ENCODE measurements at places on chromosomes 3 and 15.

DNA sequence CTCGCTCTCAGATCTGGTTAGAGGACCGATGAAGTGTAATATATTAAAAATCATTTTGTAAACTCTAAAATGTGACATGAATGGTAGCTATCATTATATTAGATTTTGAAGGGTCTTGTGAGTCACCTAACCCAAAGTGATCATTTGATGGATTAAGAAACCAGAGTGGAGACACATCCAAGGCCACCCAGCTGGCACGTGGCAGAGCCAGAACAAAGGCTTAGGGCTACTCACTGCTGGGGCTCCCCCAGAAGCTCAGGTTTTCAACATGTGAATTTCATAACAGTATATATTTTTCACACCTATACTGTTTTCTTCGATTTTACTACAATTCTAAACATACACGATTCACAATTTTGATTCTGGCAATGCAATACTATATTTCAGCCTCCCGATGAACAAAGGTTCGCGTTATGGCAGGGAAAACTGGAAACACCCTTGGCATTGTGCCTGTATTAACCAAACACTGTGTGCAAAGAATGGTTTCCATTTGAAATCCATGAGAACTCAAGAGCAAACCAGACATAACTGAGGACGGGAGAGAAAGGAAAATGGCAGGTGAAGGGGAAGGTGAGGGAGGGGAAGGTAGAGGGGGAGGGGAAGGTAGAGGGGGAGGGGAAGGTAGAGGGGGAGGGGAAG, 88.9 kb downstream of the ADAMTS17 start:
- no peak for DNase-seq

GRCh38 chr3:123152687-123153086, 49.1 kb upstream of the SEC22A start:
- DNase-seq: no peak

- no peak for DNase-seq
These were observed 50.8 kb downstream of the RFTN1 start for GRCh38 chr3:16462679-16463078.

- no peak for DNase-seq
These were observed 12.1 kb upstream of the THSD4 start for GRCh38 chr15:71103102-71103676.

- DNase-seq: no peak
These were observed 49.2 kb downstream of the HDGFL3 start for GRCh38 chr15:83158393-83158792.

DNA sequence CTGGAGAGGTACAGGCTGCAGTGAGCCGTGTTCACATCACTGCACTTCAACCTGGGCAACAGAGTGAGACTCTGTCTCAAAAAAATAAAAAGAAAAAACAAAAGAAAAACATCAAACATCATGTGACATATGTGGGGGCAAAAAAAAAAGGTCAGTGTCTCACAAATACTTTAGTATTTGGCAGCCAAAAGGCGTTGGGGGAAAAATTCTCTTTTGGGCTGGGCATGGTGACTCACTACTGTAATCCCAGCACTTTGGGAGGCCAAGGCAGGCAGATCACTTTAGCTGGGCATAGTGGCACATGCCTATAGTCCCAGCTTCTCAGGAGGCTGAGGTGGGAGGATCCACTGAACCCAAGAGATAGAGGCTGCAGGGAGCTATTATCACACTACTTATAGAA, 47.6 kb downstream of the TMCC1 start:
- DNase-seq: no peak

DNA sequence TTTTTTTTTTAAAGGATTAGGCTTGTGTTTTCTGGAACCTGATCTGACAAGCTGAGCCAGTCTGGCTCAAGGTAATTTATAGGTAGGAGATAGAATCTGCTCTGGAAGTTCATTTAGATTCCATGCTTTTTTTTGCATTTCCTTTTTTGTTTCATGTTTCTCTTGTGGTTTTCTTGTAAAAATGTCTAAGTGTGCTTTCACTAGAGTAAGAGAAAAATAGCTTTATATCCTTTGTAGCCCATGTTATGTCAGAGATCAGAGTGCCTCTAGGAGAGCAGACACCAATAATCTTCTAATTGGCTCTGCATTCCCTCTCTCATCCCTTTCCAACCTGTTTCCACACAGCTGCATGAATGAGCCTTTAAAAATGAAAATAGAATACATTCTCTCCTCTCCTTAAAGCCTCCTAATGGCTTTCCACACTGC, 389.8 kb upstream of the KCNMB2 start:
- DNase-seq: no peak

DNA sequence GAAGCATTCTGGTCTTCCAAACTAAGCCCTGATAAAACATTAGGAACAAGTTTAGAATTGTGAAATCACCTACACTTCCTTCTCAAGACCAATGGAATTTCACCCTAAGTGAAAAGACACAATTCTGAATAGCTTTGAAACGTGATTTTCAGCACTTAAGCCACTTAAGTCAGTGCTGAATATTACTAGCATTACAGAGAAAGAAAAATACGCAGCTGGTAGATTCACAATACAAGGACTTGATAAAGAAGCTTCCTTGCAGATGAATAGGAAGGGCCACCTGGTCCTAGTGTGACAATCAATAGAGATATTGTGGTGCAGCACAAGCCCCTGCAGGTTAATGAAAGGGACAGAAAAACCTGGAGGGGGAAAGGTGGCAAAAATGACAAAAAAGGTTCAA, 353.1 kb upstream of the ALCAM start:
- no peak for DNase-seq

- DNase-seq: no peak
These were observed 378.2 kb upstream of the ROBO2 start for GRCh38 chr3:76661527-76662250.

GRCh38 chr3:108125550-108126071, 34.8 kb upstream of the CD47 start:
- DNase-seq: peak; percentile 29

- no peak for DNase-seq
These were observed 9.6 kb downstream of the MCM2 start for GRCh38 chr3:127607675-127608361.

DNA sequence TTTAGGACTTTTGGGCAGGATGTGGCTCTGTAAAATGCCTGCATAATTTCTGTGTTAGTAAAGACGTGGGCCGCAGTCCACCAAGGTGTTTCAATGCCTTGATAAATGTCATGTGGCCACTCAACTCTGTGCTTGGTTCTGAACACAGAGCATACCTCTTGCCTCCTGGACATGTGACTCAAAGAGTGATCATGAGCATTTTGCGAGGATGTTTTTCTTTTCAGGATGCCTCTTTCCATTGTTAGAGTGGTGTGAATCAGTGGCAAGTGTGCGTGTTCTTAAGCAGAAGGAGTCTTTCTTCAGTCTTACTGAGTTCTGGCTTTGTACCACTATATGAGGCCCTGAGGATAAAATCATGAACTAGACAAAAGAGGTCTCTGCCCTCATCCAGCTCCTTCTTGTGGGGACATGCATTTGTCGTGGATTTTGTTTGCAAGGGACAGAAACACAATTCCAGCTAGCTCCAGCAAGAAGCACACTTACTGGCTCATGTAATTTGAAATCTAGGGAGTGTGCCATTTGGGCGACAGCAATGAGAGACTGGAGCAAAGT, 363.4 kb downstream of the LRTM1 start:
- DNase-seq: no peak

- no peak for DNase-seq
These were observed 618 bp upstream of the MON1A start for GRCh38 chr3:49930168-49930690.

GRCh38 chr3:174488527-174488926, 370.6 kb upstream of the NAALADL2 start:
- DNase-seq: no peak
